CD4-positive, CD25-positive, alpha-beta regulatory T cell (primary cell): ENCODE measurements at places on chromosomes 3 and 15. TPM values are rescaled to one million over a fixed set of nuclear protein-coding genes. Genes with fewer than 3 reads are reported as not detected.

BFSP2 gene
- 6.6 TPM for total RNA-seq

USP50 gene
- total RNA-seq: not detected

TRPM1 gene
- not detected for total RNA-seq

LRRIQ4 gene
- total RNA-seq: not detected

GPR15 gene
- total RNA-seq: 5.7 TPM

LINGO1 gene
- not detected for total RNA-seq

CELF6 gene
- 1.7 TPM for total RNA-seq

ATP10A gene
- total RNA-seq: 16.1 TPM
